ENCODE measurements at places on chromosomes 1 and 21.

- DNase-seq = no peak
Measured at GRCh38 chr1:209870151-209870831, 42.5 kb downstream of the UTP25 start.

DNA sequence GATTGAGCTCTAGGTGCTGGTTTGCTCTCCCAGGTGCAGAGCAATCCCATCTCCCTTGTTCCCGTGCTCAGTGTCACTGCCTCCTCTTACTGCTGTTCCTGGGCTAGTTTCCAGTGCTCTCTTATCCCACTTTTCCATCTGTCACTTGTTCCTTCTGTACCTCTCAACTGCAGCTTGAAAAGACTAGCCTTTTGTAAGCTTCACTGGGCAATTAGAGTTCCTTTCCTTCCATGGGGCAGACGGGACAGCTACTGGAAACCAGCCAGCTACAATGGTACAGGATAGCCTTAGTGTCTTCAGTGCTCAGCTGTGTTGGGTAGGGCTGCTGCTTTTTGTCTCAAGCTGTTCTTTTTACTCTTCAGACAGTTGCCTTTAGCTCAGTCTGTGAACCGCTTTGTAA is 31.6 kb downstream of the AGT start:
- DNase-seq = no peak

- DNase-seq = no peak
Measured at GRCh38 chr1:209561532-209561931, 22.0 kb upstream of the CAMK1G start.

DNA sequence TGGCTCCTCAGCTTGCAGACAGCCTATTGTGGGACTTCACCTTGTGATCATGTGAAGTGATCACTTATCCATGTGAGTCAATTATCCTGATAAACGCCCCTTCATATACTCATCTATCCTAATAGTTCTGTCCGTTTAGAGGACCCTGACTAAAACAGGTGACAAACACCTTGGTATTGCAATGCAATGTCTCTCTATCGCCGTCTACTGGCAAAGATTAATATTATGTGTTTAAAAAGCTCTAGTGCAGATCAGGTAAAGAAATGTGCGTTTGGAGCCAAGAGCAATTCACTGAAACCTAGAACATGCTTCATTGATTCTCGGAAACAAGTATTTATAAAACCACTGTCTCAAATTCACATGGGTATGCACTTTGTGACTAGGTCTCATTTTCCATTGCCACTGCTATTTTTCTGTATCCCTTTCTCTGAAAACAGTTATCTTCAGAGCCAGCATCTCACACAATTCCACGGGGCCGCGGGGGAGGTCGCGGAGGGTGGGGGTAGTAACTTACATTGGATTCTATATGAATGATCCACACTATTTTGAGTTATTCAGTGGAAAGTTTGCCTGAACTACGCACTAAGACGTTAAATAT is 554.6 kb upstream of the NCAM2 start:
- no peak for DNase-seq

- peak; percentile 37 for DNase-seq
Measured at GRCh38 chr1:92953491-92953890, 7.8 kb downstream of the DIPK1A start.

DNA sequence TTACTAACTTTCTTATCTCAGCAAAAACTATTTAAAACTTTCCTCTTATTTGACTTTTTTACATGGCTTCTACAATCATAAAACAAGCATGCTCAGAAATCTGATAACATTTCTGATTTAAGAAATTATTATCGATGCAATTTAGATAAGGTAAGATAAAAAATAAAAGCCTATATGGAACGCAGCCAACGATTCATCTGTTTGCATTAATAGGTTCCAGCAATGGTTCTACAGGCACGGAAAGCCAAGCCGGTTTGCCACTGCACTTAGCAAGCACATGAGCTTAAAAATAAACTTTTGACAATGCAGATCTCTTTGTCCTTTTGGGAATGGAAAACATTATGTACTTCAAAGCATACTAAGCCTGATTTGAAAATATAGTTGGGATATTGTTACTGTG is 77.5 kb upstream of the KCNK2 start:
- no peak for DNase-seq

- DNase-seq = no peak
Measured at GRCh38 chr21:27244776-27245175, 277.9 kb upstream of the ADAMTS5 start.

GRCh38 chr21:34844013-34844923 is 175.5 kb downstream of the CLIC6 start:
- peak; percentile 87 for DNase-seq

DNA sequence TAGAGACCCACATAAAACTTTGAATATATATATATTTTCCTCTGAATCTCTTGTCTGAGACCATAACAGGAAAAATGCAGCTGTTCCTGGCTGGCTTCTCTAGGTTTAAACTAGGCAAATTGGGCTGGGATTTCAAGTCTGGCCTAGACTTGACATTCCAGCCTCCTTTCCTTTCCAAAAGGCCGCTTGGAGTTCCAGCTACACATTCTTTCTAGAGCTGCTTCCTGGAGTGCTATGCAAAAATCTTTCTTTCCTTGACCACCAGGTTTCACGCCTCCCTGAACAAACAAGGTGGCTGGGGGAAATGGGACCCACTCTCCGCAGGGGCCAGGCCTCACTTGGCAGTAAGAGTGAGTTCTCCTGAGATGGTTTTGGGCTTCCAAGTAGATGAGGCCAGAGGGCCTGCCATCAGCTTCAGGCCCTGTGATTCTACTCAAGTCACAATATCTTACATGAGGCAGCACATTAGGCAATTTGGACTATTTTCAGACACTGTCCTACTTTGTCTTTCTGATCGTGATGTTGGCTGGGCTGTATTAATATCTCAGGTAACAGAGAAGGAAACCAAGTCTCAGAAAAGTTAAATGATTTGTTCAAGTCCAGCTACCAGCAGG is 102.4 kb downstream of the FAM78B start:
- no peak for DNase-seq

GRCh38 chr1:24263211-24263610 is 55.9 kb upstream of the GRHL3 start:
- DNase-seq = no peak

DNA sequence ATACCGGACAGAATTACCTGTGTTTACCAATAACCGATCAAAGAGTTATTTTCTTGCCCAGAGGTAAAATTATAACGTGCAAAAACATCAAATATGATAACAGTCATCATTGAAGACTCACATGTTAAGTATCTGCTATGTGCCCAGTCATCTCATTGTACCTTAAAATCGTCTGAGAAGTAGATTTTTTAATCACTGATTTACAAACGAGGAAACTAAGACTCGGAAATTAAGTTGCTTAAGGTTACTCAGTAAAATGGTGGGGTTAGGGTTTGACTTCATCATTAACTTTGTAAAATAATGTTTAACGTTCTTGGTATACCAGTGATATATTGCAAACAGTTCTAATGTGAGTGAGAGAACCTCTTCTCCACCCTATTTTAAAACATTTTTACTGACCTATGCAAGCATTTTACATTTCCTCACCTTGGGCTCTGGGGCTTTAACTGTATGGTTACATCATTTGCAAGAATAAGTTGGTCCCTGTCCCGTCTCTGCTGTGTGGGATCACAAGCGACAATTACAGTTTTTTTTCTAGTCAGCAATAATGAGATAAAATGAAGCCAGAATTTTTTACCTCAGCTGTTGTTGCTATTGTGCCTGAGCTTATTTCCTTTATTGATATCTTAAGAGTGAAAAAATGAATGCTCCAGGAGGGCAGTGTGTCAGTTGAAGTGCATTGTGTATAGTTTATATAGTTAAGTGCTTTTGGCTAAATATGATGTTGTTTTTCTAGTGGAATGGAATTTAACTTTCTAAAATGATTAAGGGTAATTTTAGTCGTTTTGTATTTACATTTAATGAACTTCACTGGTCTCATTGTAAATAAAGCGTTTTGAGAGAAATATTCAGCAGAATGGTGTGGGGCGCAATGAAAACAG is 2.7 kb downstream of the RPRD2 start:
- peak; percentile 27 for DNase-seq

- no peak for DNase-seq
Measured at GRCh38 chr1:172398193-172398592, 22.3 kb upstream of the C1orf105 start.

GRCh38 chr1:247079141-247079874 is 697 bp upstream of the ZNF670 start:
- DNase-seq = no peak

- no peak for DNase-seq
Measured at GRCh38 chr1:114002492-114003239, 23.4 kb downstream of the OLFML3 start.

- peak; percentile 45 for DNase-seq
Measured at GRCh38 chr1:109927911-109928321, 17.3 kb downstream of the CSF1 start.

GRCh38 chr1:46204406-46204742 is 1.2 kb downstream of the LURAP1 start:
- no peak for DNase-seq

- DNase-seq = peak; percentile 51
Measured at GRCh38 chr1:168476588-168477385, 67.0 kb downstream of the XCL2 start.

- DNase-seq = no peak
Measured at GRCh38 chr21:25375675-25376074, 231.6 kb downstream of the MRPL39 start.

DNA sequence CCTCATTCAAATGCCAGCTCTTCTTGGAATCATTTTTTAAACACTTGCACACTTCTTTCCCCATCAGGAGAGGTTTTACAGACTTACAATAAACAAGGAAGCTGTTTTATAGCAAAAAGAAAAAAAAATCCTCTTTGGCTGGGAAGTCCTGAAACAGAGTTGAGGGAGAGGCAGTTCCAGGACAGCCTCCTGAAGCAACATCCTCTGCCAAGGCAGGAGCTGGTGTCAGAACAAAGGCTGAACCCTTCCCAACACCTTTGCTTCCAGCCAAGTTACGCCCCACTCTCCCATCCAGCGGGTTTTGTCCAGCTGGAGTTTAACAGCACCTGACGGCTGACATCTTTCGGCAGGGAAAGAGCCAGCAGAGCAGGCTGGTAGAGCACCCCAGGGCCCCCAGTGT is 287.8 kb downstream of the RRAGC start:
- DNase-seq = no peak

GRCh38 chr21:44701541-44701940 is 4.6 kb downstream of the KRTAP10-12 start:
- DNase-seq = no peak

GRCh38 chr1:212447478-212447877 is 14.8 kb downstream of the NENF start:
- DNase-seq = no peak

GRCh38 chr21:33196941-33197374 is 32.8 kb upstream of the IFNAR2 start:
- DNase-seq = peak; percentile 58

DNA sequence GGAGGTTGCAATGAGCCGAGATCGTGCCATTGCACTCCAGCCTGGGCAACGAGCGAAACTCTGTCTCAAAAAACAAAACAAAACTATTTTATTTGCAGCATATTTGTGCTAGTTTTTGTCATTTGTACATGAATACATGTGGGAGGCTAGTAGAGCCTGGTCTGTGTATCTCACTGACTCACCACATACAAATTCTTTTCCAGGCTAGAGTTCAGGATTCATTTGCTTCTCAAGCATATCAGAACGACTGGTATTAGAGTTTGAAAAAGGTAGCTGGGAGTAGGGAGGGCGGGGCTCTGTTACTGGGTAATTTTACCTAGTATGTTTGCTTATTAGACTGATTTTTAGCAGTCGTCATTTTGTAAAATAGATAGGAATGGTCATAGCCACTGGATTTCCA is 4.5 kb upstream of the TOR3A start:
- no peak for DNase-seq

DNA sequence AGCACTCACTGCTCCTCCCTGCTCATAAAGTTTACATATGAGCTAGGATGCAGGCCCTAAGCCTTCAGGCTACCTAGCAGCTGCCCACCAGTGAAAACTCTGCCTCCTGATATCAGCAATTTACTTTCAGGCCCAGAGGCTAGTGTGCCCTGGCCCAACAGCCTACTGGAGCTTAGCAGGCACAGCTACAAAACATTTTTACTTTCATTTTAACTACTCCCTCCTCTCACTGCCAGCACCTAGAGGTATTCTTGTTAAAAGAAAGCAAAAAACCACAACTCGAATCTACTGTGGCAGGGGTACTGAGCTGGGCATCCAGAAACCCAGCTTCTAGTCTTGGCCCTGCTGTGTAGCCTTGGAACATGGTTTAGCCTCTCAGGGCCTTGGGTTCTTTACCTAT is 5.8 kb upstream of the LORICRIN start:
- no peak for DNase-seq

GRCh38 chr1:25922056-25922970 is 16.1 kb upstream of the STMN1 start:
- peak; percentile 41 for DNase-seq

DNA sequence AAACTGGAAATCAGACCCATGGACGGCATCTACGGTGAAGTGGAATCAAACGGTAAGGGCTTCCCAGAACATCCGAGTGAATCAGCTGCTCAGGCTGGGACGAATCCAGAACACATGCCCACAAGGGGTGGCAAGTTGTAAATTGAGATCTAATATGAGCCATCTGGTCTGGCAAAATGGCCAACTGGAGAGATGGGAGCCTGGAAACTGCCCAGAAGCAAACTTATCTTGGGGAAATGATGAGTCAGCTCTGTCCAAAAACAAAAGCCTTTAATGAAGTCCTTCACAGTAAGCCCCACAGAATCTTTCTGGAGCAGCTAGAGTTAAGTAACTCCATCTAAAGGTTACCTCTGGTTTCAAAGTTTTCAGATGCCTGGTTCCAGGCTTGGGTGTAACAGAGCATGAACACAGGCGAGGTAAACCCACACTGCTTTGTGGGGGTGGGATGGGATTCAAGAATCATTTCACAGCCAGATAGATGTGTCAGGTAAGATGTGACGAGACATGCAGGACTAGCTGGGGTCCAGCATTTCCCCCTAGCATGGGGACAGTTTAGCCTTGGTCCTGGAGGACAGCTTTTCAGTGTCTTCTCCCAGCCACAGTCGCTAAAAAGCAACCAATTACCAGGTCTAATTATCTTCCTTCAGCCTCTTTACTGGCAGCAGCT is 10.5 kb upstream of the SRP9 start:
- no peak for DNase-seq

DNA sequence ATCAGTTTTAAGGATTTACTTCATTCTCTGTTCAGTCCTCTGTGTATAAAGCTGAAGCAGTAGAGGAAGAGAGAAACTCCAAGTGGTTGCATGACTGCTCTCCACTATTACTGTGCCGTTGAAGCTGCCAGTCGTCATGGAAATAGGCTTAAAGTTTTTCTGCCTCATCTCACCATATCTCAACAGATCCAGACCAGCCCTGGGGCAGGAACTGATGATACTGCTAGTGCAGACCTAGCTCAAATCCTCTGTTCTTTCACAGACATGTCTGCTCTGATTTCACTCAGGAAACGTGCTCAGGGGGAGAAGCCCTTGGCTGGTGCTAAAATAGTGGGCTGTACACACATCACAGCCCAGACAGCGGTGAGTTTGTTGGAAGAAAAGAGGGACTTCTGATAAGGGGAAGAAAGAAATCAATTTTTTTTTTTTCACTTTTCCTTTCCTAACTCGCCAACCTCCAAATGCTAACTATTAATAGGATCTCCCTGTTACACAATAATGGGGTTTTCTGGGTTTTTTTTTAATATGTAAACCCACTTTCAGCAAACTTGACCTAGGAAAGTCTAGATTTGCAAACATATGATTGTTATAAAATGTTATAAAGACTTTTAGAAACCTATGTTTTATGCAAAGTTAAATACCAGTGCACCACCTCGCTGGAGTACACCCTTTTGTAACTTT is 22.2 kb upstream of the STRIP1 start:
- no peak for DNase-seq
